ENCODE measurements at places on chromosomes 16 and 17.

GRCh38 chr16:77882358-77882757 is 94.0 kb downstream of the VAT1L start:
- DNase-seq, result no peak

GRCh38 chr17:78430892-78431691 is 52.6 kb downstream of the PGS1 start:
- no peak for DNase-seq

- peak; percentile 80 for DNase-seq
Measured at GRCh38 chr17:13940858-13941665, 128.2 kb upstream of the COX10 start.

- peak; percentile 32 for DNase-seq
Measured at GRCh38 chr16:56518425-56518824, 1.4 kb downstream of the BBS2 start.
